ENCODE measurements at places on chromosomes 13 and 19.

DNA sequence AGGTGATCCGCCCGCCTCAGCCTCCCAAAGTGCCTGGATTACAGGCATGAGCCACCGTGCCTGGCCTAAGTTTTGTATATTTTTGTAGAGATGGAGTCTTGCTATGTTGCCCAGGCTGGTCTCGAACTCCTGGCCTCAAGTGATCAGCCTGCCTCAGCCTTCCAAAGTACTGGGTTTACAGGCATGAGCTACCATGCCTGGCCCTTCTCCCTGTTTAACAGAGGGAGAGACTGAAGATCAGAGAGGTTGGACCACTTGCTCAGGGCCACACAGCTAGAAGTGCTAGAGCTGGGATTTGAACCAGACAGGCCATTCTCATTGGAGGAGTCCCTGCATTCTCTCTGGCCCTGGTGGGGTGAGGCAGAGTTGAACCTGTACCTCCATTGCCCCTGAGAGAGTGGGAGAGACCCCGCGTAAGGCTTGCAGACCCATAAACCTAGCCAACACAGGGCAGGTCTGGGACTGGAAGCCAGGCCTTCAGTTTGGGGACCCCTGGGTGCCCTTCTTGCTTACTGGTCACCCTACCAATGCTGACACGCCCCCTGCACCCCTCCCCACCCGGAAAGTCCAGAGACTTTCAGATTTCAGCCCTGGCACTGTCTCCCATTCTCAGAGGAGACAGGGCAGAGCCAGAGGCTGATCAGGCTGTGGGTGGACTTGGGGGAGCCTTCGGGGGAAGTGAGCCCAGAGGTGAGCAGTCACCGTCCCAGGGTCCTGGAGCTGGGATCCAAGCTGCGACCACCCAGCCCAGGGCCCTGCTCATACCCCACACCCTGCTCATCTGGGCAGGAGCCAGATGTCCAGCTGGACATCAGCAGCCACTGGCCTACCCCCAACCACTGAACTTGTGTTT, 13.3 kb downstream of the TTYH1 start:
- DNase-seq, result no peak

- DNase-seq, result no peak
These were observed 8.8 kb downstream of the IGLON5 start for GRCh38 chr19:51320280-51320657.

GRCh38 chr19:5943623-5944022, 29.6 kb downstream of the CAPS start:
- DNase-seq, result no peak

DNA sequence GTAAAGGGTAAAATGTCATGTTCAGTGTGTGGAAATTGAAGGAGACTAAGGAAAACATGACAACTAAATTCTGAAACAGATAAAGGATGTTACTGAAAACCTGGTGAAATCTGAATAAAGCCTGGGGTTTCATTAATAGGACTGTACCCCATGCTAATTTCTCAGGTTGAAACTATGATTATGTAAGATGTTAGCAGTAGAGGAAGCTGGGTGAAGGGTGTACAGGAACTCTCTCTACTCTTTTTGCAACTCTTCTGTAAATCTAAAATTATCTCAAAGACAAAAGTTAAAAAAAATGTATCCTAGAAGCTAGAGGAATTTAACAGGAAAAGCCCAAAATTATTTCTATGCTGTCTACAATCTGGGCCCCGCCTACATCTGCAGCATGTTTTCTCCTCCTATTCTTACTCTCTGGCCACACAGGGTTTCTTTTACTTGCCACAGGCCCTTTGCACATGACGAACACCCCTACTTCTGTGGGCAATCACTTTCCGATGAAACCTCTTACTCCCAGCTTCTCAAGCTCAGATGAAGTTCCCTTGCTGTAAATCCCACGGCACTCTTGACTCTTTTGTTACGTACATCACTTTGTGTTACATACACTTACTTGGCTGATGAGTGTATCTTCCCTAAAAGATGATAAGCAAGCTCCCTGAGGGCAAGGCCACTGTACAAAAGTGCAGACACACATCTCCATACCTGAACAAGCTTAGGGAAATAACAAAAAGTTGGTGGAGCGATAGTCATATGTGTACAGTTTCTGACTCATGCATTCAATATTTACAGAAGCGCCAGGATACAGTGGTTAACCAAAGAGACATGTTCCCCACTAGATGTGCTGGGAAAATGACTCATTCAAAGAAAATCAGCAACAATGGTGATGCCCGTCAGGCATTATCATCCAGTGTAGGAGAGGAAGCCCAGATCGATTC, 32.6 kb downstream of the RUBCNL start:
- DNase-seq, result no peak

DNA sequence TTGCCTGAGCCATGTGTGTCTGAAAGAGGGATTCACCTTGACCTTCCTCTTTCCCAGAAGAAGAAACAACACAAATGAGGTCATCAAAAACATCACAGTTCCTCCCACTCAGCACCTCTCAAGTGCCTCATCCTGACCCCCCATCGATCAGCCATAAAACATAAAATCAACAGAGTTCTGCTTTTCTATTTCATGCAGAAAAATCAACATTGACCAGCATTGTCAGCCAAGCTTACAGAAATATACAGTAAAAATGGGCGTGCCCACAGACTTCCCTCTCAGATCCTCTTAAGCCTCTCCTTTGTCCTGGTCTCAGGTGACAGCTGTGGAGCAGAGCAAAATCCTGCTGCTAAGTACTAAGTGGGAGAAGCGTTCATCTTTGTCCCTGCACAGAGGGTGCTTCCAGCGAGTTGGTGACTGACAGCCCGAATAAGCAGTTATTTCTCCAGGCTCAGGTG, 213.3 kb downstream of the OLFM4 start:
- DNase-seq, result no peak

GRCh38 chr19:8905342-8905741, 73.2 kb downstream of the MBD3L1 start:
- no peak for DNase-seq

DNA sequence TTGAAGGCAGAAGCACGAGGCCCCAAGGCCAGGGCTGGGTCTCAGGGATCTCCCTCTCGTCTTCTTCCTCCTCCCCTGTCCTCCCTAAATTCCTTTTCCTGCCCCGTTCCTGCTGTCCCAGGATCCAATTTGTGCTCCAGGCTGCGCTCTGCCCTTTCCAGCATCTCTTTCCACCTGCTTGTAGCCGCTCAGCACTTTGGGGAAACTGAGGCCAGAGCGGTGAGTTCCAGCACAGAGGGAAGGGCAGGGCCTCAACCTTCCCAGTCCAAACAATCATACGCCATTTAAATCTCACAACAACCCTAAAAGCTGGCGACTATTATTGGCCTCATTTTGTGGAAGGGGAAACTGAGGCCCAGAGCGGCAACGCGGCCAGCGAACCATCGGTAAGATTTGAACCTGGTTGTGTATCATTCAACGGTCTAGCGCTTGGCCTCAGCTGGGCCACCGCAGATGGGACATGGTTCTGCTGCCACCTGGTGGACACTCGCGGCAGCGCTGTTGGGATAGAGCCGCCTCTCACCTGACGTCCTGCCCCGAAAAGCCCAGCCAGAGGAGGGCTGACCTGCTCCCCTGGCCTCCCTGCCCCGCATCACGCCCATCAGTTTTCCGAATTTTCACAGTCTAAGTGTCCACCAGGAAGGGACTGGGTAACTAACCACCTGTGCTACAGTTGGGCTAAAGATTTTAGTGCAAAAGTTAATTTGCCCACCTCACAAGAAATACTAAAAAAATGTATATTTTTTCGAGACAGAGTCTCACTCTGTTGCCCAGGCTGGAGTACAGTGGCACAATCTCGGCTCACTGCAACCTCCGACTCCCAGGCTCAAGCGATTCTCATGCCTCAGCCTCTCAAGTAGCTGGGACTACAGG, 4.2 kb upstream of the RPL18A start:
- no peak for DNase-seq

- no peak for DNase-seq
These were observed 60.1 kb downstream of the KL start for GRCh38 chr13:33076001-33076992.

DNA sequence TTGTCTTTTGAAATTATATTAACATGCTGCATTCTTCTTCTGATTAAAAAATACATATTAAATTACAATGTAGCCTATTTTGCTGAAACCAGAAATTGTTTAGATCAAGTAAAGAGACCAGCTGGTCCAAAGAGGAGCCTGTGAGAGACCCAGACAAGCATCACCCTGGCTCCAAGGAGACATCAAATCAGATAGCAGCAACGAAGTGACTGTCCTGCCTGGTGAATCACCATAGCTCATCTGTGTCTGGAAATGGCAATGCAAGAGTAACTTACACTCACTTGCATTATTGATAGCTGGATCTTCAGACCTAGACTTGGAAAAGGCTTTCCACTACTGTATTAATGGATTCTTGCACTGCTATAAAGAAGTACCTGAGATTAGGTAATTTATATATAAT, 169.1 kb downstream of the KCTD12 start:
- no peak for DNase-seq

GRCh38 chr13:103068836-103069235, 2.6 kb upstream of the SLC10A2 start:
- DNase-seq, result no peak

GRCh38 chr13:86282442-86282841, 483.2 kb upstream of the SLITRK6 start:
- DNase-seq, result no peak

DNA sequence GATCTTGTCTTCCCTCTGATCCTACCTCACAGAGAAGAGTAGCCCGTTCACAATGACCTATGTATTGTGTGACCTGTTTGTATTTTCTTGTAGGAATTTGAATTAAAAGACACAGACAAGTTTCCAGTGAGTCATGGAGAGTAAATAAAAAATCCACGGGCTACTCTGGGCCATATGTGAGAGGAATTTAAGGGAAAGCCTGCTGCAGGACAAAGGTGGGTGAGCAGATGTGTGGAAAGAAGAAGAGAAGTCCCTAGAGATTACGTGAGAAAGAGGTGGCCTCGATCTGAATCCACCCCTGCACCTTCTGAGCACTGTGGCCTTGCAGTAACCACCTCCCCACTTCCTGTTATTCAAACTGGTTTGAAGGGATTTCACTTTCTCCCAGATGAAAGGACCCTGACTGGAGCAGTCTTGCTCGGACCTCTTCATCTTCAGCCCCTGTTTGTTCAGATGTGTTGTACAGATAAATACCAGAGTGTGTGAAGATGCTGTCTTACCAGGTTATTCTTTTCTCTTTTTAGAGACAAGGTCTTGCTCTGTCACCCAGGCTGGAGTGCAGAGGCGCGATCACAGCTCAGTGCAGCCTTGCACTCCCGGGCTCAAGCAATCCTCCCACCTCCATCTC, 205.4 kb downstream of the PDS5B start:
- DNase-seq, result no peak

- DNase-seq, result no peak
These were observed 18.5 kb downstream of the RFX2 start for GRCh38 chr19:6091771-6092291.

DNA sequence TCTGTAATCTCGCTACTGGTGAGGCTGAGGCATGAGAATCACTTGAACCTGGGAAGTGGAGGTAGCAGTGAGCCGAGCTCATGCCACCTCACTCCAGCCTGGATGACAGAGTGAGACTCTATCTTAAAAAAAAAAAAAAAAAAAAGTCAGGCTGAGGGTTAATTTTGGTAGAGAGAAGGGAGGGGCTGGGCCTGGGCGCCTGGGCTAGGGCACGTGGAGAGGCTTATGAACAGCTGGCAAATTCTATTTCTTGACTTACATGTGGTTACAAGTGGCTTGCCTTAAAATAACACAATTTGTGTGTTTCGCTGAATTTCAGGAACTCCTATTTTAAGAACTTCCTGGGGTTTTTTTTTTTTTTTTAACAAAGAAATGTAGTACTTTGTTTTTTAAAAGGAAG, 47.6 kb upstream of the MAP3K10 start:
- no peak for DNase-seq

DNA sequence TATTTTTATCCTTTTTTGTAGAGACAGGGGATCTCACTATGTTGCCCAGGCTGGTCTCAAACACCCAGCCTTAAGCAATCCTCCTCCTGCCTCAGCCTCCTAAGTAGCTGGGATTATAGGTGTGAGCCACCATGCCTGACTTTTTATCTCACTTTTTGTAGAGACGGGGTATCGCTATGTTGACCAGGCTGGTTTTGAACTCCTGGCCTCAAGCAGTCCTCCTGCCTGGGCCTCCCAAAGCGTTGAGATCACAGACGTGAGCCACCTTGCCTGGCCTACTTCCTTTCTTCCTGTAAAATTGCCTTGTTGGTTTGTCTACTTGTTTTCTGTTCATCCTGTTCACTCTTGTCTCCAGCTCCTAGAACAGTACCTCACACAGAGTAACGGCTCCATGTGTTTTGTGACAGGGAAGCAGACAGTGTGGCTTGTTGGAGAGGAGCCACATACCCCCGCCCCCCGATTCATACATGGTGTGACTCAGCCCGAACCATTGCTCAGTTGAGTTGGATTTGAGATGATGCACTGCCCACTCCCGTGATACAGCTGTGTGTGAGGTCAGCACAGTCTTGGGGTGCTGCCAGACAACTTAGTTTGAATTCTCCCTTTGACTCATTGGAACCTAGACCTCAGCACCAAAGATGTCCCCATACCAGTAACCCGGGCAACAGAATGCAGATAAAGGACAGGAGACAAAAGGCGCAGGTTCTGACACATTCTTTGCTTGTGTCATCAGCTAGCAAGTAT, 34.2 kb downstream of the GPR42 start:
- no peak for DNase-seq

- DNase-seq, result no peak
These were observed 13.5 kb downstream of the PPP1R13L start for GRCh38 chr19:45391346-45391745.

DNA sequence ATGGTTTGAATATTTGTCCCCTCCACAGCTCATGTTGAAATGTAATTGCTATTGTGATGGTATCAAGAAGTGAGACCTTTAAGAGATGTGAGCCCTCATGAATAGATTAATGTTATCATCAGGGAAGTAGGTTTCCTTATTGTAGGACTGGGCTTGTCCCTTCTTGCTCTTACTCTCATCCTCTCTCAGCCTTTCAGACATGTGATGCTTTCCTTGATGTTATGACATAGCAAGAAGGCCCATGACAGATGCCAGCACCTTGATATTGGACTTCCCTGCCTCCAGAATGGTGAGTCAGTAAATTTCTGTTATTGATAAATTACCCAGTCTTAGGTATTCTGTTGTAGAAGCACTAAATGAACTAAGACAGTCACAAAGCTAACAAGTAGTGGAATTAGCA, 5.7 kb upstream of the ZMYM2 start:
- no peak for DNase-seq

- DNase-seq, result no peak
These were observed 3.5 kb downstream of the SLC7A9 start for GRCh38 chr19:32866061-32866460.

DNA sequence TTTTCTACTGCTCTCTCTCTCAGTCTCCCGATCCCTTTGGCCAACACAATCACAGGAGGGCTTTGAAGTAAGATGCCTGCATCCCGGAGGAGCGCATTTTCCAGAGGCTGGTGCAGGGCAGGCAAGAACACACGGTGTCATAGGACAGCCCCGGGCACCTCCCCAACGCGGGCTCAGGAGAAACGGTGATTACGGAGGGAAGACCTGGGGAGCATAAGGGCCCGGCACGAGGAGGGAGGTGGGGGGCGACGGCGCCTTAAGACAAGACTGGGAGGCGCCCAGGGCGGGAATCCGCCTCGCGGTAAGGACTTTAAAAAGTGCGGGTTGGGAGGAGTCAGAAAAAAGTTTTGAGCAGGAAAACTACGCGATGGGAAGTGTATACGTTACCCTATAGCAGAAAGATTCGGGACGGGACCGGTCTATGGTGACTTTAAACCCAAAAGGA, 18.7 kb upstream of the ZNF888 start:
- no peak for DNase-seq

- DNase-seq, result no peak
These were observed 3.7 kb upstream of the ARHGAP45 start for GRCh38 chr19:1063030-1063908.

All from cortex of kidney (tissue), 1 donor.